ENCODE measurements at places on chromosomes 13 and 19. TPM values are rescaled to one million over a fixed set of nuclear protein-coding genes. Genes with fewer than 3 reads are reported as not detected.

ATXN8OS gene
- not detected for total RNA-seq

FXYD3 gene
- not detected for total RNA-seq

SCAMP4 gene
- total RNA-seq: 109 TPM

SLAIN1 gene
- 17.0 TPM for total RNA-seq

SDHAF1 gene
- total RNA-seq: 24.8 TPM

DNA sequence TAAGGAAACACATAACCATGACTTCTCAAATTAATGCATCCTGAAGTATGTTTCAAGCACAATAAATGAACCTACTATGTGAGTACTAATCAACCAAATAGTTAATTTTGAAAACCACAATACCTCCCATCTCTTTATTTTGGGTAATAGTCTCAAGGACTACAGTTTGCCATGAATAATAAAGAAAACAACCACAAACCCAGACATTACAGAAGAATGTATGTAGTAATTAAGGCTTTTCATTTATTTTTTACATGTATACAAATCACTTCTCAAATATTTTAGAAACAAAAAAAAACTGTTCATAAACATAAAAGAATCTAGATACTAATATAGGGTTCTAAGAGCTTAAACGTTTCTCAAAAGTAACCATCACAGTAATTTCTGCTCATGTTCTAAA is 6.8 kb downstream of the KATNAL1 start:
- H3K4me3 ChIP-seq: no peak overlapping the region
- no peaks in the 10 kb centered on the region for H3K27me3 ChIP-seq
- no peak for DNase-seq
- H3K27ac ChIP-seq: no peak overlapping the region

DNA sequence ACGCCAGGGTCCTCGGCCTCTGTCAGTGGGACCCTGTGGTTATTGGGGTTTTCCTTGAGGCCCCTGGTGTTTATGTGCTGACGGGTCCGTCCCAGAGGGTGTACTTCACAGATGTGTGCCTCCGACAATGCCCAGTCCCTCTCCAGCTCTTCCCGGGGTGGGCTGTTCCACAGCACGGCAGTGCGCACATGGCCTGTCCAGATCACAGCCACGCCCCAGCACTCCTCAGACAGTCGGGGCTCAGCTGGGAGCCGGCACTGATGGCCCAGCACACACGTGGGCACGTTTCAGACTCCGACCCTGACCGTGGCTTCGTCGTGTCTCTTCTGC is 16.9 kb upstream of the F7 start:
- H3K36me3 ChIP-seq: no peaks in the 10 kb centered on the region
- no peak overlapping the region for H3K4me3 ChIP-seq
- no peak for DNase-seq
- H3K27ac ChIP-seq: no peak overlapping the region
- no peaks in the 10 kb centered on the region for H3K4me1 ChIP-seq

DNA sequence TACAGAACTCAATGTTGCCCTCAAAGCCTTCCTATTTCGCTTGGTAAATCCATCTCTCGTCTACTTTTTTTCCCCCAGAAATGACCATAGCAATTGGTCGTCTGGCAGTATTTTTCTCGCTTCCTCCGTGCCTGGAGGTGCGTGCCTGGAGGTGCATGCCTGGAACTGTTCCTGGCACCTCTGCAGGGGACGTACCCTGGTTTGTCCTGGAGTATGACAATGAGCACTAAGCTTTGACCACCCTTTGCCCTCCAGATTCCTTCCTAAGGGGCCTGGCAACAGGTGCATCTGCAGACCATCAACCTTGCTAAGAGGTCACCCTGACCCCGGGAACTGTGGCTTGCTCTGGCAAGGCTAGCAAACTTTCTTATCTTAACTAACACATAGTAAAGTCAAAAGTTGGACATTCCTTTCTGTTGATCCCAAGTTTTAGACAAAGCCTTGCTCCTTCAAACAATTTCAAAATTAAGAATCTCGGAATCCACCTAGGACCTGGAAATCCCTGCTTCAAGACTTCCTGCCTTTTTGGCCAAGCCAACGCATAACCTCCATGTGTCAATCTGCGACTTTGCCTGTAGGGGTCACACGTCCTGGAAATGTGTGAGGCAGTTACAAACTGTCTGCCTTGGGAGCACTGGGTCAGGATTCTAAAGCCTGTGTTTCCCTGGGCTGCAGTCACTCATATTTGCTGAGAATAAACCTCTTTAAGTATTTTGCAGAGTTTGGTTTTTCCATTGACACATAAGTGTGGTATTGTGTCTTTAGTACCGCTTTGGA is 28.8 kb upstream of the TUBGCP3 start:
- peaks cover 4% of the 10 kb centered on the region for H3K27me3 ChIP-seq
- no peak for DNase-seq
- no peaks in the 10 kb centered on the region for H3K4me1 ChIP-seq

All from adrenal gland (tissue), 19 donors.